ENCODE measurements at places on chromosomes 7 and 10. TPM values are rescaled to one million over a fixed set of nuclear protein-coding genes. Genes with fewer than 3 reads are reported as not detected.

Gene SLC4A2
- 198 TPM for total RNA-seq

Gene GPR26
- not detected for total RNA-seq

Gene AGMO
- total RNA-seq: 0.35 TPM

Gene FAM171A1
- total RNA-seq: 22.7 TPM

Gene FAM13C
- 0.05 TPM for total RNA-seq

Gene CYCS
- 266 TPM for total RNA-seq

Gene LAMTOR4
- total RNA-seq: 188 TPM

Gene UNC5B
- total RNA-seq: 1.8 TPM

Gene CPED1
- total RNA-seq: not detected

Gene ACHE
- 2.8 TPM for total RNA-seq

Gene SYT15
- total RNA-seq: 2.4 TPM

Gene CCL24
- total RNA-seq: not detected

Gene POLR2J
- 103 TPM for total RNA-seq

Gene SRRM3
- total RNA-seq: 12.0 TPM

Gene AZGP1
- total RNA-seq: not detected

Gene TMEM243
- 22.7 TPM for total RNA-seq

Gene ARHGEF35
- 0.33 TPM for total RNA-seq

Gene PRKG1
- total RNA-seq: not detected

Gene DOCK4
- total RNA-seq: 3.2 TPM

Gene LDB3
- total RNA-seq: 0.07 TPM

Gene MEST
- total RNA-seq: 40.4 TPM

Gene PIK3CG
- not detected for total RNA-seq

Gene EMX2
- total RNA-seq: not detected

Gene LMOD2
- not detected for total RNA-seq

Gene FOXI2
- total RNA-seq: not detected

Gene HOXA3
- total RNA-seq: 6.4 TPM

Gene EZH2
- 19.1 TPM for total RNA-seq

Gene ITGB8
- total RNA-seq: 1.3 TPM

Gene VAX1
- total RNA-seq: 1.5 TPM

Gene TMEM176B
- total RNA-seq: 0.11 TPM

Gene ITIH2
- 0.31 TPM for total RNA-seq

Gene DGKB
- total RNA-seq: not detected

Gene MAGI2
- 0.40 TPM for total RNA-seq

Gene WDR91
- total RNA-seq: 7.9 TPM

Gene SEC31B
- total RNA-seq: 1.3 TPM

Gene NME8
- not detected for total RNA-seq

Gene DLX5
- not detected for total RNA-seq

Gene SPDYE1
- not detected for total RNA-seq

Gene NKX2-3
- 0.07 TPM for total RNA-seq

Gene SH2B2
- 3.6 TPM for total RNA-seq

Gene SLC13A4
- not detected for total RNA-seq

Gene GNAI1
- total RNA-seq: 34.6 TPM

Gene COX19
- total RNA-seq: 5.3 TPM

Gene ADAM8
- 2.4 TPM for total RNA-seq

Gene GIMAP5
- not detected for total RNA-seq

Gene OR2A42
- total RNA-seq: not detected

Gene VPS50
- 7.6 TPM for total RNA-seq

Gene CYP3A4
- total RNA-seq: not detected

Measured in A549 treated with GW870086 at 1 μM for 4 hours (cell line).